DMS79 treated with DMSO at 0.1 percent for 48 hours (cell line): ENCODE measurements at places on chromosomes 6 and 20.

DNA sequence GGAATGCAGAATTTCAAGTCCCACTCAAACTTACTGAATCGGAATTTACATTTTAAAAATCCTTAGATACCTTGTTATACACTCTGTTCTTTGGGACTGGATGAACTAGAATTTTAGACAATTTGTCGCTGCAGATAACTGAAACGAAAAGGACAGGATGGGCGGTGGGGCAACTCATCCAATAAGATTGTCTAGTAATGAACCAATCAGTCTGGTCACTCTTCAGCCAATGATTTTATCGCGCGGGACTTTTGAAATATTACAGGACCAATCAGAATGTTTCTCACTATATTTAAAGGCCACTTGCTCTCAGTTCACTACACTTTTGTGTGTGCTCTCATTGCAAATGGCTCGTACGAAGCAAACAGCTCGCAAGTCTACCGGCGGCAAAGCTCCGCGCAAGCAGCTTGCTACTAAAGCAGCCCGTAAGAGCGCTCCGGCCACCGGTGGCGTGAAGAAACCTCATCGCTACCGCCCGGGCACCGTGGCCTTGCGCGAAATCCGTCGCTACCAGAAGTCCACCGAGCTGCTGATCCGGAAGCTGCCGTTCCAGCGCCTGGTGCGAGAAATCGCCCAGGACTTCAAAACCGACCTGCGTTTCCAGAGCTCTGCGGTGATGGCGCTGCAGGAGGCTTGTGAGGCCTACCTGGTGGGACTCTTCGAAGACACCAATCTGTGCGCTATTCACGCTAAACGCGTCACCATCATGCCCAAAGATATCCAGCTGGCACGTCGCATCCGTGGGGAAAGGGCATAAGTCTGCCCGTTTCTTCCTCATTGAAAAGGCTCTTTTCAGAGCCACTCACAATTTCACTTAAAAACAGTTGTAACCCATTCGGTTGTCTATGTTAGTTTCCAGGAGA lies 41.9 kb upstream of the HFE start:
- no peak for DNase-seq

- DNase-seq, result peak; percentile 6
Observed at GRCh38 chr6:12289365-12289919, 719 bp upstream of the EDN1 start.

DNA sequence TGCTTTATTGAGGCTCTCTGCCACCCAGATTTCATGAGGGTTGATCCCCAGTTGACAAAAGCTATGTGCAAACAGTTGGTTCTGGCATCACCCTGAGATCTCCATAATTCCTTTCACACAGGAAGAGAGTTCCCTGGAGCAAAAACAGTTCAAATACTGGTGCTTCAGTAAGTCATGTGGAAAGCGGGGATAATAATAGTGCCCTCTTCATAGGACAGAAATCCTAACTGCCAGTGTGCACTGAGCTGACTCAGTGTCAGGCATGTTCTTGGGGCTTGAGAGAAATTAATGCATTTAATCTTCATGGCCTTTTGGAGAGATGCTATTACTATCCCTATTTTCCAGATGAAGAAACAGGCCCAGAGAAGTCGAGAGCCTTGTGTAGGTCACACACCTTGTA lies 7.9 kb upstream of the SLC52A3 start:
- DNase-seq, result no peak

GRCh38 chr6:147395158-147395557 lies 113.3 kb upstream of the SAMD5 start:
- no peak for DNase-seq

GRCh38 chr6:20640181-20640580 lies 105.9 kb downstream of the CDKAL1 start:
- no peak for DNase-seq

DNA sequence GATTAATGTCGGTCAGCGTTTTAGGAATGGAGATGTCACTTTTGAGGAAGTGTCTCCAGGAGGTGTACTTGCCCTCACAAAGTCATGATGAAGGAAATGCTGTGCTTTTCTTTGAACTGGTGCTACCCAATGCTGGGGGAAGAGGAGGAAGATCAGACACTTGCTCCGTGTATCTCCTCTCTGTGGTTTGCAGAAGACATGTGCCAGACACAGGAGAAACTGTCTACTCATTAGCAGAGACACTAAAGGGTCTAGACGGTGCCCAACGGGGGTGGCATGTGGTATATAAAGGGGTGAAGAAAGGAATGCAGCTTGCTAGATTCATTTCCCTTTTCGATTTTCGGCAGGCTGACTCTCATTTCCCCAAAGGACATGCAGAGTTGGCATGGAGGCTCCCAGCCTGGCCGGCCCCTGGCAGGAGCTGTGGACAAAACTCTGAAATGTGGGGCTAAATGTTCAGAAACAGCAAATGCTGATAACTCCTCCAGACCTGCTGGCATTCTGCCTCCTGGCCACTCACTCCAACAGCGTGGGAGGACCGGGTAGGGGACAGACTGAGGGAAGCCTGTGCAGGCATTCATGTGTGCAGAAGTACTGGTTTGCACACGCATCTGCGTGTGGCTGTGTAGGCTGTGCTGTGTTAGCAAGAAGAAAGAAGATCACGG lies 59.6 kb upstream of the QKI start:
- no peak for DNase-seq

GRCh38 chr20:18718129-18718528 lies 95.5 kb upstream of the SCP2D1 start:
- DNase-seq, result no peak

DNA sequence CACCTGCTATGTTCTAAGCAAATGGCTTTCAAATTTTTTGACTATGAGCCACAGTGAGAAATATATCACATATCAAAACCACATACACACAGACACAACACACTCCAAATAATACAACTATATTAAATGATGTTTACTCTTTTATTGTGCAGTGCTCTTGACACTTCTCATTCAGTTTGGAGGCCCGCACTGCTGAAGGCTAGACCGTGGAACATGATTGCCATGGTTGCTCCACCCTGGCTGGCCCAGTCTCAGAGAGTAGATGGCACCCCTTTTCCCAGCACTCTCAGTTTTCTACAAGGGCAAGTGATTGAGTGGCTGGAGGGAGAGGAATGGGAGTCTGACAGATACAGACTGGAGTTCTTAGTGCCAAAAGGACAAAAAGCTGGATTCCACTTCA lies 86.9 kb downstream of the SH3BGRL2 start:
- peak; percentile 41 for DNase-seq

DNA sequence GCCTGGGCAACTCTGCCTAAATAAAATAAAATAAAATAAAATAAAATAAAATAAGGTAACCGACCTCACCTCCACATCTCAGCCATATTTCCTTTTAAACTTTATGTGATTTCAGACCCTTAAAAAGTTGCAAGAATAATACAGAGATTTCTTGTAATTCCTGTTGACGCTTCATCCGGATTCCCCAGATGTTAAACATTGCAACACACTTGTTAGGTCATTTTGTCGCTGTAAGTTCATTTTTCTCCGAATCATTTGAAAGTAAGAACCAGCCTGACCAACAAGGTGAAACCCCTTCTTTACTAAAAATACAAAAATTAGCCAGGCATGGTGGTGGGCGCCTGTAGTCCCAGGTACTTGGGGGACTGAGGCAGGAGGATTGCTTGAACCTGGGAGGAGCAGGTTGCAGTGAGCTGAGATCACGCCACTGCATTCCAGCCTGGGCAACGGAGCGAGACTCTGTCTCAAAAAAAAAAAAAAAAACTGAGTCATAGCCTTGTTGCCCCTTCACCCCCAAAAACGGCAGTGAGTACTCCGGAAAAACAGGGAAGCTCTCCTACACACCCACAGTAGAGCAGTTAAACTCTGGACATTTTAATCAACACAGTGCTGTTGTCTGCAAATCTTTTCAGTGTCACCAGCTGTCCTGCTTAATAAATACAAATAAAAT lies 5.9 kb downstream of the PYGB start:
- DNase-seq, result no peak

GRCh38 chr20:2814076-2814475 lies 711 bp upstream of the C20orf141 start:
- no peak for DNase-seq

GRCh38 chr6:132780770-132781371 lies 17.6 kb downstream of the SLC18B1 start:
- DNase-seq, result no peak

DNA sequence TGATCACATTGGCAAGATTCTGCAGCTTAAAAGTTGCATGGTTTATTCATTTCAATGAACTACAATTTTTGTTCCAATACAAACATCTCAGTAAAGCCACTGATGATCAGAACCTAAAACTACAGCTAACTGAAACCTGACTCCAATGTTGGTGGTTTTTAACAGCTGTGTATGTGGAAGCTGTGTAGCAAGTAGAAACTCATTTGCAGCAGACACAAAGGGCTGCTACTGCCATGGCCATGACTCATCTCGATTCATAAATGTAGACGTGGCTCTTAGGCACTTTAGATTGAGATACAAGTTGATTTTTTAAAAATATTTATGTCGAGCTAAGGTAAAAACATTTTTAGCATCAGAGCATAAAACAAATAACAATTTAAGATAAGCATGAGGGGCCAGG lies 19.5 kb upstream of the MAP3K4 start:
- DNase-seq, result no peak

DNA sequence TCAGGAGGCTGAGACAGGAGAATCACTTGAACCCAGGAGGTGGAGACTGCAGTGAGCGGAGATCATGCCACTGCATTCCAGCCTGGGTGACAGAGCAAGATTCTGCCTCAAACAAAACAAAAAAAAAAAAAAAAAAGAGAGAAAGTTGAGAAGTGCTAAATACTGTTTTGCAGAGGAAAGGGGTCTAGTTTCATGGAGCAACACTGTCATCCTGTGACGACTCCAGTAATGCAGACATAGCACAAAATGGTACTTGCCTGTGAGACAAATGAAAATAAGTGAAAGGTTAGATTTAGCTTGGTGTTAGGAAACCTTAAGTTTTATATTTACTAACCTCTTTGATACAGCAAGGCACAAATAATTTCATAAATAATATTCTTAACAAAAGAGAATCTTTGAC lies 29.7 kb downstream of the CEP162 start:
- no peak for DNase-seq

DNA sequence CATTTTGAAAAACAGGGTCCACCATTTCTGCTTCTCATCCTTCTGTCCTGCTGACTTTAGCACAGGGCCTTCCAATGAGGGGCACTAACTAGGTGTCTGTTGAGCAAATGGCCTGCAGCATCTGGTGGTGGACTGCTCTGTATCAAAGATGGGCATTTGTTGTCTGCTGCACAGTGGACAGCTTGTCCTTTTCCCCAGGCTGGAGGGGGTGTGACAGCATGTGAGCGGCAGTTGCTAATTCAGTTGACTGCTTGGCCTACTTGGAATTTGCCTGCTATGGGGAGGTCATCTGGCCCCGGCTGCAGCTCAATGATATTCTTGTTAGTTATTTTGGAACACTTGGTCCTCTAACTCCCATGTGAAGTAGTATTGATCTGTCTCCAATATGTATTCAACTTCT lies 93.7 kb downstream of the SH3BGRL2 start:
- DNase-seq, result no peak

DNA sequence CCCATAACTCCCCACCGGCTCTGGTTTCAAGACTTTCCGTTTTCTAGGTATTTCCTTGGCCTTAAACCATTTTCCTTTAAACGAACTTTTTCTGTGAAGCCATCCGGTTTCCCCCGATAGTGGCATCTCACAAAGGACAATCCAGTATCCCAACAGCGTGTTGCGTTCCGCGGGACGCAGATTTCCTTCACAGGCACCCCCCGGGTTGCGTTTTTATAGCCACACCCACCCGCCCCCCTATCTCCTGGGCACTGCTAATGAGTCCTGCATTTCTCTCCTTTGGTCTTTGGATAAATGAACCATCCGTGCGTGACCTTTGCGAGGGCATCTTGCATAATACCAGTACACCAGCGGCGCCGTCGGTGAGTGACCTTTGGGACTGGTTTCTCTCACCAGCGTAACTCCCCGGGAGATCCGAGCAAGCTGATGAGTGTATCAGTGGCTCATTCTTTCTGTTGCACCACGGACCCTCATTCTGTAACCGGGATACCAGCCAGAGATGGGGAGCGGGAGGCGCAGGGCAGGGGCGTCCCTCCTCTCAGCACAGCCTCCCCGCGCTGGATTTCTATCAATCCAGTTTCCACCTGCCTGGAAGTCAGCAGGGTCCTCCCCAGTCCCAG lies 586 bp upstream of the NQO2 start:
- no peak for DNase-seq

DNA sequence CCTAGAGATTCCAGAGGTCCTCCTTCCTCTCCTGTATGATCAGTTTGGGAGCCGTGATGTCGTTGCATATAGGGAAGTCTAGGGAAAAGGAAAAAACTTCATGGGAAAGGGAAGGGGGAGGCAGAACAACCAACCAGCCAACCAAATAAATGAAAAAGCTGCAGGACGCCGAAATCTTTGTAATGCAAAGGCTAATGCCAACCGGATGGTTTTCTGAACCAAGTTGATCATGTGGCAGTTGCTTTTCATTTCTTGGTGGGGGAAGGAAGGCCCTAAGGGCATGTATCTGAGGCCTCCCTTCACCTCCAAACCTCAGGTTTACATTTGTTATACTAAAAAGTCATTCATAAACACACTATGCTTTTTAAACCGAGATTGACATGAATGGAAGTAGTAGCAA lies 167.2 kb downstream of the ARID1B start:
- no peak for DNase-seq

GRCh38 chr6:167767715-167768107 lies 59.0 kb upstream of the AFDN start:
- no peak for DNase-seq
